Fibroblast of lung (primary cell): ENCODE measurements at places on chromosomes 1 and 21. TPM values are rescaled to one million over a fixed set of nuclear protein-coding genes. Genes with fewer than 3 reads are reported as not detected.
A peak's percentile ranks its signal among the peaks of the same experiment; 100 is the strongest.

GRCh38 chr1:111961016-111961415, 28.5 kb downstream of the KCND3 start:
- no peak overlapping the region for H3K27ac ChIP-seq
- no peaks in the 10 kb centered on the region for H3K36me3 ChIP-seq

- DNase-seq, result peak; percentile 71
- no peaks in the 10 kb centered on the region for H3K36me3 ChIP-seq
- H3K27me3 ChIP-seq, result no peaks in the 10 kb centered on the region
Observed at GRCh38 chr21:28342212-28342810, 650.4 kb downstream of the LTN1 start.

DNA sequence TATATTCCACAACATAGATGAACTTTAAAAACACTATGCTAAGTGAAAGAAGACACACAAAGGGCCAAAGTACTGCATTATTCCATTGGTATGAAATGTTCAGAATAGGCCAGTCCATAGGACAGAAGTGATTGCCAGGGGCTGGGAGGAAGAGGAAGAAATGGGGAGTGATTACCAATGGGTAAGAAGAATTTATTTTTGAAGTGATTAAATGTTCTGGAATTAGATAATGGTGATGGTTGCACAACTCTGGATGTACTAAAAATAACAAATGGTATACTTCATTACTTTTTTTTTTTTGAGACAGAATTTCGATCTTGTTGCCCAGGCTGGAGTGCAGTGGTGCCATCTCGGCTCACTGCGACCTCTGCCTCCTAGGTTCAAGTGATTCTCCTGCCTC, 61.7 kb downstream of the CHD5 start:
- no peaks in the 10 kb centered on the region for H3K36me3 ChIP-seq
- DNase-seq, result peak; percentile 5
- no peak overlapping the region for H3K27ac ChIP-seq
- no peaks in the 10 kb centered on the region for H3K4me1 ChIP-seq
- no peak overlapping the region for H3K4me3 ChIP-seq

SEC22B gene
- total RNA-seq, result 53.2 and 74.5 TPM in 2 replicates

DNA sequence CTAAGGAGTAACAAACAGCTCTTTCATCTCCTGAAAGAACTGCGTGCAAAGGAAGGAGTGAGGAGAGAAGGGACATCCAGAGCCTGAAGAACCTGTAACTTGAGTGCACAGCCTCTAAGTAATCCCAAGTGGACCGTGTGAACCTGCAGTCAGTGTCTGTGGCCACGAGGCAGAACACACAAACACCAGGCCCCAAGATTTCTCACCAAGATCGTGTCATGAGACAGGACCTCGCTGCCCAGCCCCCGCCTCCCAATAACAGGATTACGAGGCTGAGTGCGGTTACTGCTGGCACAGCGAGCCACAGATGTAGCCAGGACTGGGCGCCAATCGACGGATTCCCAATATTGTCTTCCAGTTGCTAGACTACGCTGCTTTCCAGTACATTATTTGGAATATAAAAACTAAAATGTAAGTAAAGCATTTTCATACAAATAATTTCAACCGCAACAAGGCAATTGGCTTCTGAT, 101.3 kb upstream of the SLC25A33 start:
- H3K27ac ChIP-seq, result peak overlapping the region; percentile 78
- peak; percentile 67 for DNase-seq
- peaks cover 10% of the 10 kb centered on the region for H3K4me1 ChIP-seq
- no peak overlapping the region for H3K4me3 ChIP-seq

GRCh38 chr1:43849670-43850069, 83.9 kb upstream of the ARTN start:
- peaks cover 4% of the 10 kb centered on the region for H3K4me1 ChIP-seq
- H3K27me3 ChIP-seq, result no peaks in the 10 kb centered on the region
- no peak for DNase-seq
- no peak overlapping the region for H3K27ac ChIP-seq
- H3K36me3 ChIP-seq, result no peaks in the 10 kb centered on the region
- no peak overlapping the region for H3K4me3 ChIP-seq

DNA sequence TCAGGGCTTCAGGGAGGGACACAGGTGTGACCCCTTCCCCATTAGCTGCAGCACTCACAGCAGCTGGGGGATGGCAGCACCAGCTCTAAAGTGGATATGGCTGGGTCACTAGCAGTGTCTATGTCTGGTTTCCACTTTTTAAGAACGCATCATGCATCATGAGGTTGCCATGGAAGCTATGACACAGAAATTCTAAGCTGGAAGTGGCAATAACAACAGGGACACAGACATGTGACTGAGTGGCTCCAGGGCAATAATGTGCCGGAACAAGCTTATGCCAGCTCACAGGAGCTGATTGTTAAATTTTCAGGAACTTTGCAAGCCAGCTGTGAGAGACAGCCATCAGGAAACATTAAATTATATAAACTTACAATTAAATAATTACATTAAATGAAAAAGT, 51.2 kb upstream of the NFASC start:
- DNase-seq, result no peak
- H3K4me3 ChIP-seq, result no peak overlapping the region
- H3K27ac ChIP-seq, result no peak overlapping the region
- H3K27me3 ChIP-seq, result peaks cover 5% of the 10 kb centered on the region
- no peaks in the 10 kb centered on the region for H3K36me3 ChIP-seq
- no peaks in the 10 kb centered on the region for H3K4me1 ChIP-seq

DNA sequence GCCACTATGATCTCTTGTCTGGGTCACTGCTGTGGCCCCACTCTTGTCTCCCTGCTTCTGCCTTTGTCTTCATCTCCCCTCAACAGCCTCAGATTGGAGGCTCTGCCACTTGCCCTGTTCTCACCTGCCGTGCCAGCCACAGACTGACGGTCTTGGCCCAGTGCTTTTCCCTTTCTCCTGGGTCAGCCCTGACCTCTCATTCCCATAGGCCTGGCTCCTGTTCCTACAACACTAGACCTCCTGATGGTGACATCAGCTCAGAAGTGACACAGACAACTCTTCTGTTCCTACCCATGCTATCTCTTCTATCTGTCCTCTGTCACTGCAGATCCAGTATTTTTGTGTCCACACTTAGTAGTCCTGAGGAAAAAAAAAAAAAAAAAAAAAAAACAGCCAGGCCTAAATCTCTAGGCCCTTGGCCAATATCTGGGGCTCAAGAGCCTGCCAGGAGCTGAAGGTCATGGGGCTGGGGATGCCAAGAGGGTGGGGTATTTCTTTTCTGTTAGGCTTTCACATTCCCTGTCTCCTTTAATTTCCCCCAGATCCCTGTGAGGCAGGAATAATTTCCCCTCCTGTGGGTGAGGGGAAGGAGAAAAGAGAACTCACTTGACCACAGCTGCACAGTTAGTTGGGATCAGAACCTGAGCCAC, 42.0 kb upstream of the FOXO6 start:
- DNase-seq, result no peak
- no peaks in the 10 kb centered on the region for H3K27me3 ChIP-seq
- no peaks in the 10 kb centered on the region for H3K4me1 ChIP-seq
- no peak overlapping the region for H3K4me3 ChIP-seq

DNA sequence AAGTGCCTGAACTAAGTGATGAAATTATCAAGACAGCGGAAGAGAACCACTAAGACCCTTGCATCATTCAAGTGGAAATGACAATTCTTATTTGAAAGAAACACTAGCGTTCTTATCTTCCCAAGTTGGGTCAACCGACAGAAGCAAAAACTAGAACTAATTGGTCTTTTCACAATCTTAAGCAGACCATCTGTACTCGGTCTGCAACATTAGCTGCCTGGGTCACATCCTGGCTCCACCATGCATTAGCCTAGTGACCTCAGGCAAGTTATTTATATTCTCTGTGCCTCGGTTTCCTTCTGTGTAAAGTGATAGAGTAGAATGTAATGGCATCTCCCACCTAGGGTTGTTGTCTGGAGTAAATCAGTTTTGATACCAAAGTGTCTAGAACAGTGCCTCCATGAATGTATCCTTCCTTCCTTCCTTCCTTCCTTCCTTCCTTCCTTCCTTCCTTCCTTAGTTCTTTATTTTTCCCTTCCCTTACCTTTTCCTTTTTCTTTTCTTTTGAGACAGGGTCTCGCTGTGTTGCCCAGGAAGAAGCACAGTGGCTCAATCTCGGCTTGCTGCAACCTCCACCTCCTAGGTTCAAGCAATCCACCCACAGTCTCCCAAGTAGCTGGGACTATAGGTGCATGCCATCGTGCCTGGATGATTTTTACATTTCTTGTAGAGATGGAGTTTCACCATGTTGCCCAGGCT, 6.0 kb downstream of the COLGALT2 start:
- H3K27me3 ChIP-seq, result no peaks in the 10 kb centered on the region
- H3K4me3 ChIP-seq, result no peak overlapping the region
- H3K4me1 ChIP-seq, result no peaks in the 10 kb centered on the region

EPHA8 gene
- total RNA-seq, result not detected in 2 replicates

ARID1A gene
- 10.3 and 16.0 TPM in 2 replicates for total RNA-seq

GSTM5 gene
- 16.4 and 21.6 TPM in 2 replicates for total RNA-seq

LHX8 gene
- total RNA-seq, result not detected in 2 replicates

- peak; percentile 69 for DNase-seq
- H3K4me1 ChIP-seq, result peaks cover 2% of the 10 kb centered on the region
- no peak overlapping the region for H3K4me3 ChIP-seq
- H3K36me3 ChIP-seq, result no peaks in the 10 kb centered on the region
Observed at GRCh38 chr1:217482356-217483102, 148.4 kb downstream of the GPATCH2 start.

- no peak overlapping the region for H3K4me3 ChIP-seq
- no peaks in the 10 kb centered on the region for H3K27me3 ChIP-seq
- H3K4me1 ChIP-seq, result no peaks in the 10 kb centered on the region
- H3K36me3 ChIP-seq, result no peaks in the 10 kb centered on the region
- DNase-seq, result no peak
- no peak overlapping the region for H3K27ac ChIP-seq
Observed at GRCh38 chr1:44268054-44268453, 54.8 kb downstream of the DMAP1 start.

FAM131C gene
- total RNA-seq, result 0.26 and 0.50 TPM in 2 replicates

- no peaks in the 10 kb centered on the region for H3K36me3 ChIP-seq
- H3K4me1 ChIP-seq, result peaks cover 6% of the 10 kb centered on the region
- DNase-seq, result peak; percentile 96
- no peak overlapping the region for H3K4me3 ChIP-seq
- H3K27ac ChIP-seq, result peak overlapping the region; percentile 85
Observed at GRCh38 chr1:211613108-211613947, 34.4 kb upstream of the SLC30A1 start.

GRCh38 chr1:40944326-40944725, 35.2 kb upstream of the CTPS1 start:
- H3K27me3 ChIP-seq, result no peaks in the 10 kb centered on the region
- DNase-seq, result peak; percentile 94
- H3K27ac ChIP-seq, result no peak overlapping the region
- no peaks in the 10 kb centered on the region for H3K4me1 ChIP-seq

HPDL gene
- 0.17 and 0.26 TPM in 2 replicates for total RNA-seq

DNA sequence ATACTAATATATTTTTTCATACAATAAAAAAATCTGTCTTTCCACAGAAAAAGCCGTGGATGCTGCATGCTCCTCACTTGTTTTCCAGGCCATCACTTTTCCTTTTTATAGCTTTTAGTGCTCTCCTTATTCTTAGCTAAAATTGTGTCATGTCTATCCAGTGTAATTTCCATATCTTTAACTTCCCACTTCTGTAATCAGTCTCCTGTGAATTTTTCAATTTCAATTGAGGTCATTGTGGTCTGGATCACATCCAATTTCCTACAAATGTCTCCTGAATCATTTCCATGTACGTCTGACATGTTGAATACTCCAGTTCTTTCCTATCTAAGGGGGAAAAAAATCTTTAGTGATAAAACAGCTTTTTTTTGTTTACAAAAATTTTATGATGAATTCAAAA, 838.2 kb upstream of the B3GALT2 start:
- H3K4me1 ChIP-seq, result no peaks in the 10 kb centered on the region
- H3K4me3 ChIP-seq, result no peak overlapping the region
- no peak overlapping the region for H3K27ac ChIP-seq
- no peaks in the 10 kb centered on the region for H3K36me3 ChIP-seq

GRCh38 chr21:44263221-44263760, 1.6 kb upstream of the DNMT3L start:
- H3K36me3 ChIP-seq, result no peaks in the 10 kb centered on the region
- no peak for DNase-seq
- H3K27me3 ChIP-seq, result peaks cover 2% of the 10 kb centered on the region
- no peak overlapping the region for H3K27ac ChIP-seq

GRCh38 chr1:82391712-82392111, 591.0 kb downstream of the ADGRL2 start:
- no peak for DNase-seq
- no peaks in the 10 kb centered on the region for H3K36me3 ChIP-seq
- H3K27ac ChIP-seq, result no peak overlapping the region
- H3K4me3 ChIP-seq, result no peak overlapping the region

DNA sequence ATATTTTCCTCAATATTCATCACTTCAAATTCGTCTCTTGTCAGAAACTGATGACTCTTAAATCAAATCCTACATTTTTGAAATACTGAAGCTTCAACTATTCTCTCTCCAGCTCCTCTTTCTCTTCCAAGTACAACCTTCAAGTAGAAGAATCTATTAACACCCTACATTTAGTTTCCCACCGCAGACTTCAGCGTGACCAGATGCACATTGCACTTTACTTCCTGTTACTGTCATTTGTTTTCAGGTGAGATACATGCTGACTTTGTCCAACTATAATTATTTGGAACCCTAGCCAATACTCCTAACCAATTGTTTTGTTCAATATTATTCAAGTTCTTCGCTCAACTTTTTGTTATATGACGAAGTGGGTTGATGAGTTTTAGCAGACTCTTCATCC, 116.0 kb downstream of the MRPL39 start:
- no peaks in the 10 kb centered on the region for H3K27me3 ChIP-seq
- H3K27ac ChIP-seq, result no peak overlapping the region
- H3K36me3 ChIP-seq, result no peaks in the 10 kb centered on the region
- no peak overlapping the region for H3K4me3 ChIP-seq
- H3K4me1 ChIP-seq, result no peaks in the 10 kb centered on the region
- DNase-seq, result no peak

LIN9 gene
- 2.8 TPM in 2 replicates for total RNA-seq
